ENCODE measurements at places on chromosomes 11 and 22.
A peak's percentile ranks its signal among the peaks of the same experiment; 100 is the strongest.

DNA sequence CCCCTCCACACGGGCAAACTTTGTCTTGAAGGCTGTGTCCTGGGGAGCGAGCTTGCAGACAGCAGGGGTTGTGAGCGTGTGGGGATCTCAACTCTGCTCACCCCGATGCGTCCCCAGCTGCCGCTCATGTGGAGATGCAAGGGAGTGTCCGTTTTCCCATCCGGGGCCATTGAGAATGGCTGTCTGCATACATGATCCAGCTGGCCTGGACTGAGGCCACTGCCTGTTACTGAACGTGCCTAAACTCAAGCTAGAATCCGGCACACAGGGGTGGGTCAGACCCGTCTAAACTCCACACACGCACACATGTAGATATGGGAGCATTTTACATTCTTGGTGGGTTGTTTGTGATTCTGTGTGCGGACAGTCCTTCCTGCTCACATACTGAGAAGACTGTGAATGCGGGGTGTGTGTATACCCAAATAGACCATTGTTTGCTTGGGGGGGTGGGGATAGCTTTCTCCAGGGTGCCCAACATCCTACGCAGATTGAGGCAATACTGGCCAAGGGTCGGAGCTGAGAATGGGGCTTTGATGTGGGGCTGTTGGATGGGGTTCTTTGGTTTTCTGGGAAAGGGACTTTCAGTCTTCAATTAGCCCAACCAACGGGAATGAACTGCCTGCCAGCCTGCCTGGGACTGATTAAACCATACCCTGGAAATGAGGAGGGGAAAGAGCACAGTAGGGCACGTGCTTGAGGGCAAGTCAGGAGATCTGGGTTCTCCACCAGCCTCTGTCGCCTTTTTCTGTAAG is 60.4 kb downstream of the ST3GAL4 start:
- DNase-seq: no peak

GRCh38 chr11:65262776-65263175 is 1.0 kb downstream of the POLA2 start:
- no peak for DNase-seq

DNA sequence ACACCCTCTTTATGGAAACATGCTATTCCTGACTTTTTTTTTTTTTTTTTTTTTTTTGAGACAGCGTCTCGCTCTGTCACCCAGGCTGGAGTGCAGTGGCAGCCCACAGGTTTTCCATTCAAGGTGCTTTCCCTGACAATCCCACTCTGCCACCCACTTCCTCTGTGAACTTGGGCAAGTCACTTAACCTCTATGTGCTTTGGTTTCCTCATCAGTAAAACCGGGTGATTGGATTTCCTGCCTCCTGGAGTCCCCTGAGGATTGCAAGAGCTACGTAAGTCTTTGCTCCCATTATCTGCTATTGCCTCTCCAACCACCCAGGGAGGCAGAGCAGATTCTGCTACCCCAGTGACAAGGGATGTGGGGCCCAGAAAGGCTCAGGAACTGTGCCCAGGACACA is 54.1 kb downstream of the CELSR1 start:
- no peak for DNase-seq

- DNase-seq: no peak
Measured at GRCh38 chr22:28008056-28008455, 89.0 kb upstream of the PITPNB start.

- no peak for DNase-seq
Measured at GRCh38 chr11:87897921-87898320, 277.3 kb downstream of the RAB38 start.

DNA sequence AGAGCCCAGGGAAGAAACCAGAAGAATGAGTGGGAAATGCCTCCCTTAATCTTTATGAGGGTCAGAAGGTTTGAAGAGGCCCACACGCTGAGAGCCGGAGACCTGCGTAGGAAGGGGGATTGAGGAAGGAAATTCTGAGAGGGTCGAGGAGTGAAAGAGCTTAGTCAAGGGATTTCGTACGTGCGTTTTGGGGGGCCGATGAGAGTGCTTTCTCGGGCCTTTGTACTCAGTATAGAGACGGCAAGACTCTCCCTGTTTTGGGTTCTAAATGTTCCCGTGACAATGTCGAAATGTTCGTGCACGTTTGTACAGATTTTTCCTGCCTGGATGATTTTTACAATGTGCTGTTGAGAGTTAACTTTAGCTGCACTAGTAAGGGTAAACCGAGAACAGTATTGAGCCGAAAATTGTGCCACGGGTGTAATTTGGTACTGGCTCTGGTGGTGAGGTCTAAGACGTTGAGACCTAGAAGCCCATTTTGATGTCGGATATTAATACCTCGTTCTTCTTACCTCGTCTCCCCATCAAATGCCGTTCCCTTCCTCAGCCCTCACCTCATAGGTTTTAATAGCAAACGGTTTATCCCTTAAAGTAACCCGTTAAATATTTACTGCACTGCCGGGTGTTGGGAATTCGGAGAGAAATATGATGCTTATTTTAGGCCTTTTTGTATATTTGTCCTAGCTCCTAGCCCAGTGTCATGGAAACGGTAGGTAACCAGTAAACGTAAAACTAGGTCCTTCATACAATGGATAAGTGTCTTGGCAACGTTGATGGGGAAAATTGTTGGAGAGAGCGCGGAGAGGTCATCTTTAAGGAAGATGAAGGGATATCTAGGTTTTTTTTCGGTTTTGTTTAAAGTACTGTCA is 734 bp downstream of the C11orf58 start:
- no peak for DNase-seq

GRCh38 chr11:102757823-102758549 is 22.4 kb downstream of the MMP10 start:
- no peak for DNase-seq

DNA sequence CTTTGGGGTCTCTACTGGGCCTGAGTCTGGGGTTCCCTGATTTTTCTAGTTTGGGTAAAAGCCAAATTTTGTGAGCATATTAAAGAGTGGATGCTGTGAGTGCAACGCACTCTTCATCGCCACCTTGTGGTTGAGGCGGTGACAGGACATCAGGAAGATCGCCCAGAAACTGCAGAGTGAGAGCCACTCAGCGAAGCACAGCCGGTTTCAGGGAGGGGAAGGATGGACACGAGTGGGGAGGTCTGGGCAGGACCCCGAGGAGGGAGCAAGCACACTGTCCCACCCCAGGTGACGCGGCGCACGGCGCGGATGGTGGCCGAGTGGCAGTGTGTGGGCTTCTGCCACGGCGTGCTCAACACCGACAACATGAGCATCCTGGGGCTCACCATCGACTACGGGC is 9.1 kb downstream of the SELENOO start:
- peak; percentile 51 for DNase-seq

- no peak for DNase-seq
Measured at GRCh38 chr11:46045811-46046210, 75.4 kb downstream of the PHF21A start.

GRCh38 chr11:35106595-35106994 is 32.4 kb upstream of the CD44 start:
- no peak for DNase-seq

DNA sequence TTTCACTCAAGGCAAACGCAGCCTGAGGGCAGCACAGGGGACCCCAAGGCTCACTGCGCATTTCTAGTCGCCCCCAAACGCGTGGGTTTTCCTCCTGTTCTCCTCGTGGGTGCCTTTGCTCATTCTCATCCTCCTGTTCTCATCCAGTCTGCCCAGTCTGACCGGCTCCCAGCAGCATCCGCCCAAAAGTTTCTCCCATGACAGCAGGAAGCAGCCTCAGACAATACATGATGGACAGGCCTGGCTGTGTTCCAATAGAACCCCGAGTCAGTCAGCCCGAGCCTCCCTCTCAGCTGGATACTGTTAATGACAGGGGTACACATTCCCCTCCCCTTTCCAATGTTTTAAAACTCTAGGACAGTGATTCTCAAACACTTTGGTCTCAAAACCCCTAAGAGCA is 22.5 kb upstream of the KRTAP5-7 start:
- DNase-seq: no peak

- no peak for DNase-seq
Measured at GRCh38 chr11:63573881-63574855, 11.0 kb upstream of the PLAAT2 start.

- no peak for DNase-seq
Measured at GRCh38 chr11:99545616-99546015, 524.9 kb downstream of the CNTN5 start.

GRCh38 chr22:35995772-35996171 is 32.9 kb downstream of the RBFOX2 start:
- DNase-seq: no peak

- DNase-seq: no peak
Measured at GRCh38 chr22:44645531-44645930, 56.5 kb upstream of the PRR5 start.

DNA sequence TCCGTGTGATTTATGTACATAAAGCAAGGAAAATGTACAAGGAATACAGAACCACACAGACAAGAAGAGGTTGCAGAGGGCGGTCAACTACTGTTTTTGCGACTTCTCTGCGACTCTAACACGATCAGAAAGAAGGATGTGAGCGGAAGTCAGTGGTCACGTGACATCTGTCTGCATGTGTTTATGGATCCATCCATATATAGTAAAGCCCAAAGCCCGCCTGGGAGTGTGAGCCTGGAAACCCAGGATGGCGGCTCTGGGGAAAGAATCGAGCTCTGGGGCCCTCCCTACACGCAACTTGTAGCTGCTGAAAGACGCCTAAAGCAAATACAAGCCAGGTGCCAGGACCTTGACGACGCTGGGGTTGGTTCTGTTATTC is 8.8 kb downstream of the OSBPL5 start:
- DNase-seq: no peak

- no peak for DNase-seq
Measured at GRCh38 chr22:17412232-17412631, 43.0 kb downstream of the CECR2 start.

- no peak for DNase-seq
Measured at GRCh38 chr11:56693428-56693827, 5.5 kb upstream of the OR9G1 start.

DNA sequence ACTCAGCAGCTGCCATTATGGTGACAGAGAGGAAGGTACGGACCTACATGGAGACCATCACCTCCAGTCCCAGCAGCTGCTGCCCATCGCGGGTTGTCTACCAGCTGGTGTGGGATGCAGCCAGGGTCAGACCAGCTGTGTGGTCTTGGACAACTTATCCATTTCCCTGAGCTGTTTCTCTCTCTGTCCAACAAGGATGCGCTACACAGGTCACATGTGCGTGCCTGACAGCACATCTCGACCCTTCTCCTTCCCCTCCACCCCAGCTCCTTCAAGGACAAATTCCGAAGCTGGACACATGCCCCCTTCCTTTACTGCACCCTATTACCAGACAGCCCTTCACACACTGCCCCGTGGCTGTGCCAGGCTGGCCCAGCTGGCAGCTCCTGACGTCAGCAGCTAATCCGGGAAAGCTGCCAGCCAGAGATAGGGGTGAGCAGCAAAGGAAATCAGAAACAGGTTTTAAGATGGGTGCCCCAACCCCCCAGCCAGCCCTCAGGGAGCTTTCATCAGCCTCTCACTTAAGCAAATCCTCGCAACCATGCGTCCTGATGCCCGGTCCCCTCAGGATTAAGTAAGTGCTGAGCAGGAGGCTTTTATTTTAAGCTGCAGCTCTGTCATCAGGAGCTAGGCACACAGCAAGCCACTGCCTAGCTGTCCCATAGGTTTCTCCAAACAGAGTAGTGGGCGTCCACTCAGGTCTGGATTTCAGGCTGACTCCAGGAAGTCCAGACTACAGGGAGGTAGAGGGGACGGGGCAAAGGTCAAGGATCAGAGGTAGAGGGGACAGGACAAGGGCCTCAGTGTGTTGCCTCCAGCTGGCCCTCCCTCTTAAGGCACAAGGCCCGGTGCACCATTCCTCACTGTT is 20.3 kb downstream of the TEF start:
- DNase-seq: no peak

- DNase-seq: no peak
Measured at GRCh38 chr11:62545437-62546243, 966 bp downstream of the AHNAK start.

DNA sequence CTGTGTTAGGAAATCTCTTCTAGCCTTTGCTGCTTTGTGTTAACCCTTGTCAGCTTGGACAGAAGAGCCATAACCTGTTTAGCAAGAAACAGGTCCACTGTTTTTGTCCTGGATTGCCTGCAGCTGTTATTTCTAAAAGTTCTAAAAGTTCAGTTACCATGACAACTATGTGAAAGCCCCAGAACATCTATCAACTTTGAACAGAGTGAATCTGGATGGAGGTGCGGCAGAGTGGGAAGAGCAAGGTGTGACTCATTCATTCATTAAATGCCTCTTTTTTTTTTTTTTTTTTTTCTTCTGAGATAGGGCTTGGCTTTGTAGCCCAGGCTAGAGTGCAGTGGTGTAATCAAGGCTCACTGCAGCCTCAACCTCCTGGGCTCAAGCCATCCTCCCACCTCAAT is 50.5 kb downstream of the RBX1 start:
- DNase-seq: no peak

- no peak for DNase-seq
Measured at GRCh38 chr22:25162561-25162960, 37.1 kb upstream of the CRYBB3 start.

DNA sequence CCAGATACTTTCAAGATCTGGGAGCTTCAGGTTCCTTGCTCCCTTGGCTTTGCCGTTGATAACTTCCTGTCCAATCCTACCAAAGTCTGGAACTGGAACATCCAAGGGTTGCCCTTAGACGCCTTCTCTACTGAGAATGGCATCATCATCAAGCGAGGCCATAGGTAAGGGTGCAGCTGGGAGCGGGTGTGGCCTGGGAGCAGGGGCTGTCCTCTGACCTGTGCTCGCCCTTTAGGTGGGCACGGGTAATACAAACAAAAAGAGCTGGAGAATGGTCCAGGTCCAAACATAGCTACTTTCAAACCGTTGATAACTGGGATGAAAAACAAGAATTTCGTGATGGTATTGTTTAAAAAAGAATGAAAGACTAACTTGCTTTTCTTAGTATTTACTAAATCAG is 25.0 kb downstream of the CASP12 start:
- no peak for DNase-seq

DNA sequence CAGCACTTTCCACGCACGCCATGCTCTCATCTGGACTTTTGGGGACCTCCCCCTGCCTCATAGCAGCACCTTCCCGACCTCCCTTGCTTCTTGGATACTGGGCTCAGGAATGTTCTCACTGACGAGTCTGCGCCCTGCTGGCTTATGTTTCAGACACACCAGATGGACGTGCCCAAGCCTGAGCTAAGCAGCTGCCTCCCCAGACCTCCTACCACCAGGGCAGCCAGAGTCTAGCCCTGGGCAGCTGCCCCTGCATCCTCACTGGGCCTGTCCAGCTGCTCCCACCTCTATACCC is 13.2 kb upstream of the RGL4 start:
- no peak for DNase-seq

DNA sequence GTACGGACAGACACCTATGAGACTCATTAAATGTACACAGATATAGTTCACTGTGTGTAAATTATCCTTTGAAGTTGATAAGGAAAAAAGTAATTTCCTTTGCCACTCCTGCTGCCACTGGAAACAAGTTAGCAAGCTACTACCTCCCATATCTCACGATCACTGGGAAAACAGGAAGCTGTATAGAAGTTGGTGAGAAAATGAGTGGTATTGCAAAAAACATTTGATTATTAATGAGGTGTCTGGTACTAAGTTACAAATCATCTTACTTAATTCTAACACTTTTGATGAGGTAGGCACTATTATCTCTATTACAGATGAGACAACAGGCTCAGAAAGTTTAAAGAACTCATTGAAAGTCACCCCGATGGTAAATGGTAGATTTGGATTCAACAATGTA is 68.5 kb downstream of the GAB2 start:
- DNase-seq: no peak

GRCh38 chr11:28793282-28793738 is 685.1 kb downstream of the METTL15 start:
- DNase-seq: no peak

- DNase-seq: no peak
Measured at GRCh38 chr11:199782-200181, 6.9 kb downstream of the SCGB1C1 start.

GRCh38 chr11:17475666-17476316 is 854 bp downstream of the ABCC8 start:
- DNase-seq: no peak
